Heart right ventricle (tissue), 16 donors: ENCODE measurements at places on chromosomes 2 and 18. TPM values are rescaled to one million over a fixed set of nuclear protein-coding genes. Genes with fewer than 3 reads are reported as not detected.

UNC80 gene
- 0.21 TPM for total RNA-seq

MAP3K20 gene
- total RNA-seq = 381 TPM

MBOAT2 gene
- total RNA-seq = 20.5 TPM

KRTCAP3 gene
- total RNA-seq = 0.51 TPM

AQP12B gene
- total RNA-seq = not detected

PEX13 gene
- 27.8 TPM for total RNA-seq

DNA sequence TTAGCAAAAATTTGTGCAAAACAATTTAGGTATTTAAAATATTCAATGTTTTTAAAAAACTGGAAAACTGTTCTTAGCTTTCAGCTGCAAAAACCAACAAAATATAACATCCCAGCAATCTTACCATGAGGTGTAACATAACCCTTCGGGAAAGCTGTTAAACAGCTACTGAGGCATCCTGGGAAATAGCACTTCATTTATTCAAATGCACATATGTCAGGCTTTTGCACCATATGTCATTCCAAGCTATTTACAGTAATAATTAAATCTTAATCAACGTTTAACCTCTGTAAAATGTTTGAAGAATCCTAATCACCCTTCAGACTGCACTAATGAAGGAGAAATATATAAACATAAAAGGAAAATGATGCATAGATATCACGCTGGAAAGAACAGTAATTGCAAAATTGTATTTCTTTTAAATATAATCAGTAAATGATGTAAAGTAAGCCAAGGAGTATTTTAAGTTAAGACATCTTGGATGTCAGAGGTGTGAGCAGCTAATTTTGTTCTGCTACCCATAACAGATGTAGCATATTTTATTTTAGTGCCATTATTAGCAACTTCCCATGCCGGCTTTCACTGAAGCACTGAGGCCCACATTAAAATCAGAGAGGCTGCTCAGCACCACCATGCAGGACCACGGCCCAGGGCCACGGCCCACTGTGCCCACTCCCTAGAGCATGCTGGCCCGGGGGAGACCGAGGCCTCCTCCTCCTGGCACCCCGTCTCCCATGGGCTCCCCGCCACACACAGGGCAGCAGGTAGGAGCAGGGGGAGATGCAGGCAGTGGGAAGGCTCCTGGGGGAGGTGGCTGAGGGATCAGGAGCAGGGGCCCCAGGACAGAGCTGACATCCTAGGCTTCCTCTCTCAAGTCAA, 30.9 kb downstream of the EMX1 start:
- DNase-seq = no peak

CD226 gene
- 4.1 TPM for total RNA-seq

PTPRN gene
- not detected for total RNA-seq

EFEMP1 gene
- total RNA-seq = 35.9 TPM

LYPD6B gene
- total RNA-seq = not detected

DNA sequence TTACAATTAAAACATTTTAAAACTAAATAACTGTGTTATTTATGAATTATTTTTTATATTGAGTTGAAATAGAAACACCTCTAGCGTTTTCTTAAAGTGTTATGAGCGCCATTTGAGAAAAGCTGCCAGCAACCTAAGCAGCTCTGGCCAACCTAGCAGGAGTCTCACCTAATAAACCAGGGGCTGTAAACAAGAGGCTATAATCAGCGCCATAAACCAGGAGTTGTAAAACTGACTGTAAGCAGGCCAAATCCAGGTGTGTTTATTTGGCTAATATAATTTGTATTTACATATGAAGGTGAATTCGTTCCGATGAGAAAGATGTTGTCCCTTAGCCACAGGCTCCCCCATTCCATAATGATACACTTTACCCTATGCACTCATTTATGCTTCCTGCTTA, 34.7 kb downstream of the LRRTM1 start:
- DNase-seq = no peak

GRCh38 chr2:568639-569235, 108.5 kb downstream of the TMEM18 start:
- DNase-seq = no peak
